ENCODE measurements at places on chromosomes 3 and 15.

DNA sequence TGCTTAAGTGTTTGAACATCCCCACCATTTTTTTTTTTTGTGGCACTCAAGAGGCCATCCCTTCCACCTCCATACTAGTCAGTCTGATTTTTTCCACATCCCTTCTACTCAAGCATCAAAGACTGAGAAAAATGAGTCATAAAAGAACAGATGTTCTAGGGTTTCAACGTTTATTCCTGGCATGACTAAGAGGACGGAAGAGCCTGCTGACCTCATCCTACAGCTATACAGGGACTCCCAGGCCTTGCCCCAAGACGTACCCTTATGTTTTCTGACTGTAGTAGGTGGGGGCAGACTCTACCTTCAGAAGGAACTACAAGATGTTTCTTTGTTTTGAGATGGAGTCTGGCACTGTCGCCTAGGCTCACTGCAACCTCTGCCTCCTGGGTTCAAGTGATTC, 3.3 kb upstream of the ITPKA start:
- peak; percentile 94 for DNase-seq

DNA sequence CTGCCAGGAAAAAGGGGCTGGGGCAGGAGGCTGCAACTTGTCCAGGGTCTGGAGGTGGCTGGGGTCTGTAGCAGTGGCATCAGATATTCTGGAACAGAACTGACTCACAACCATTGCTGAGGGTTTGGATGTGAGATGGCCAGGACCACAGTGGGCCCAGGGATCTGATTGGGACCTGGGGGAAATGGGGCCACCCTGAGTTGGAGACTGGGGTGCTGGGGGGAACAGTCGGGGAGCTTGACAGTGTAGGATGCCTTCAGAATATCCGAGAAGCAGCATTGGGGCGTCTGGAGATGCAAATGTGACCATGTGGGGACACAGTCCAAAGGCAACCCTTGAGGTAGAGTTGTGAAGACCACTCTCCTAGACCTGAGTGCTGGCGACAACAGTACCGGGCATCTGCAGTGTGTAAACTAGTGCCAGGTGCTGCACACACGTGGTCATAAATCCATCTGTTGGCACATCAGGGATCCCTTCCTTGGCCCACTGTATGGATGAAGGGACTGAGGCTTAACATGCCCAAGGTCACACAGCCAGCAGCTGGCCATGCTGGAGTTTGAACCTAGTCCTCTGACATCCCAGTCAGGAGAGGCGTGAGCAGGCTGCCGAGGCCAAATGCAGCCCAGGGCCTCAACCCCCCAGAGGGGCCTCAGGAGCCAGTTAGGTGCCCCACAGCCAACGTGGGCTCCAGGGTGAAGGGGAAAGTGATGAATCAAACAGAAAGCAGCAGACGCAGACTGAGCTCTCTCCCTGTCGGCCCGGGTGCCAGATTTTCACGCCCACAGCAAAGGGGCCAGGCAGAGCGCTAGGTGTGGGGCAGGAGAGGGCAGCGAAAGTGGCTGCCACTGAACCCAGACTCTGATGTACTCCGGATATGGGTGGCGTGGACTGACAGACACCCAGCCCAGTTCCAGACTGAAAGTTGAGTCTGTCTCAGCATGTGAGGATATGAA, 18.8 kb downstream of the HEMK1 start:
- DNase-seq: no peak

DNA sequence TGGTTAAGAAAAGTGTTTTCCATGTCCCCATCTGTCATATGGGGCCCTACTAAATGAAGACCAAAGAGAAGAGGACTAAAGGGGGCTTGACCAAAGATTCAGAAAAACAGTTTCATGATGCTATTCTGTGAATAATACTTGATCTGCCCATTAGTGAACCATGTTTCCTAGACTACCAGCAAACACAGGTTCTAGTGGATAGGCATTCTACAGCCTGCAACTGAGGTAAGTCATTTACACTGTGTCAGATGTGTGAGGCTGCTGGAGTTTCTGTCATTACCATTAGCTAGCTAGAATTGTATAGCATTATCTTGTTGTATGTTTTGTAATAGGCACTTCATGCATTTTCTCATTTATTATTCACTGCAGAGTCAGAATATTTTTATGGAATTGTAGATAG, 6.6 kb downstream of the GPR171 start:
- no peak for DNase-seq

DNA sequence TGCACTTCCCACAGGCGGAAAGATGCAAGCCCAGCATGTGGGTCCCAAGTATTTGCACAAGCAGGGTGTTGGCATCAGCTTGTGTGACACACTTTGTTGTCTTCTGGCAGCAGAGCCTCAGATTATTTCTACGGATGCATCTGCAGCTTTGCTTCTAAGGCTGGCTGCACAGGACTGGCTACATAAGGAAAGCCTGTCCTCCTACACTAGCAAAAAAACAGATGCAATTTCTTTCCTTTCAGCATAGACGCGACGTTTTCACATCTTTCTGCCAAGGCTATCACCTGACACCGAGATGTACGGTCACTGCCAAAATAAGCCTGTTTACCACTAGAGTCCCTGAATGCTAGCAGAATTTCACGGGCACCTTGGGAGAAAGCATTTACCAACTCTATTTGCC, 13.5 kb downstream of the MRPS11 start:
- no peak for DNase-seq

DNA sequence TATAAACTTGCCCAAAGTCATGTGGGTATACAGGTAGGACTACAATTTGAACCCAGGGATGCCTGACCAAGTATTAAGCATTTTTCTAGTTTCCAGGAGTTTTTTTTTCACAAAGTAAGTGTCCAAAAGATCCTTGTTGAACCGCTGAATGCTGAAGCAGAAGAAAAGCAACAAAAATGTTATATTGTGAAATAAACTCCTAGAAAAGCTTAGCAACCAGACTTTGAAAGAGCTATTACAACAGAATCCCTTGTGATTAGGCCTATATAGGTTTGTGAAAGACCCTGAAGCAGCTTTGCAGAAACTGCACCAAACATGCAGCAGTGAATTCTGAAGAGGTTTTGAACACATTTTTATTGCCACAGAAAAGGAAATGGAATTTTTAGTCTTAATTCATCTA, 236.8 kb downstream of the TUSC7 start:
- DNase-seq: no peak

DNA sequence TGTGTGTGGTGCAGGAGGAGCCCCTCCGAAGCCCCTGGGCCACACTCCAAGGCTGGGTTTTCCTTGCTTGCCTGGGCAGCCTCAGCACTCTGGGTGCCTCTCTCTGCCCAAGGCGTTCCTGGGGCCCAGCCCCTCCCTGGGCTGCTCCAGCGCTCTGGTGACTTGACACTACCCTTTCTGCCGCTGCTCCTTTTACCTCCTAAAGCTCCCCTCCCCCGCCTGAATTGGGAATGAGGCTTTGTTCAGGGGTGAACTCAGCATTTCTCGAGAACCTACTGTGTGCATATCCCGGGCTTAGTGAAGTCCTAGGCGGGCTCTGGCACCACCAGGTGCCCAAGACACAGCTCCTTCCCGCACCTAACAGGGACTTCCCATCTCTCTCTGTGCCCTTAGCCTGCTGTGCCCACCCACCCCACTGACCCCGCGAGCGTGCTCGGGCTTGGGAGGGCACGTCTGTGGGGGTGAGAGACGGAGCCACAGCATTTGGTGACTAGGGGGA, 1.2 kb upstream of the BAHD1 start:
- DNase-seq: no peak

DNA sequence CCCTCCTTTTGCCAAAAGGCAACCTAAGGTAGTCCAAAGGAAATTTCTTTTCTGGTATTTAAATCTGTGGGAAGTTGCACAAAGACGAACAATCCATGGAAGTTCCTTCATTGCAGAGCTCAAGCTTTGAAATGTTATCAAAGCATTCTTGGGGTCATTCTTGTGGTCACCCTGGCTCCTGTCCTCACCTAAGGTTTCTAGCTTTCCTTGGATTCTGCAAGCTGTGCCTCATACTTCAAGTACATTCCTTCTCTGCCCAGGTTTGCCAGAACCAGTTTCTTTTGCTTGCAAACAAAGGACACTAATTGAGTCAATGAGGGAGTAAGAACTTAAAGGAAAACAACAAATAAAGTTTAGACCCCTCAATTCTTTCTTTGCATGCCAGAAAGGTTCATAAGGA, 329.8 kb upstream of the PDZRN3 start:
- no peak for DNase-seq
